ENCODE measurements at places on chromosomes 11 and 22.

GRCh38 chr11:68300076-68300830 is 12.1 kb upstream of the LRP5 start:
- DNase-seq: no peak

DNA sequence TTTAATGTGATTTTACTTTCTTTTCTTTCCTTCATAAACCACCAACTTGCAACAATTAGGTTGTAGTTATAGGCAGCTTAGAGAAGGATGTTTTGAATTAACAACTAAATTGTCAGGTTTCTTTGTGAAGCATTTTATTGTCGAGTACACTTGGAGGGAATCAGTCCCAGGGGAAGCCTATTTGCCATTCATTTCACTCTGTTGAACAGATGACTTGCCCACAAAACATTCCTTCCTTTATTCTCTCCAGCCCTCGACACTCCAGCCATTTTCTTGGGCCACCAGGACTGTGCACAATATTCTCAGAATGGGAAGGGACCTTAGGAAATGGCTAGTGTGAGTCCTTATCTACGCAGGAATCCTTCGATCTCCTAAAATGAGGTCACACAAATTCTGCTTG is 620.6 kb downstream of the SOX6 start:
- DNase-seq: no peak

DNA sequence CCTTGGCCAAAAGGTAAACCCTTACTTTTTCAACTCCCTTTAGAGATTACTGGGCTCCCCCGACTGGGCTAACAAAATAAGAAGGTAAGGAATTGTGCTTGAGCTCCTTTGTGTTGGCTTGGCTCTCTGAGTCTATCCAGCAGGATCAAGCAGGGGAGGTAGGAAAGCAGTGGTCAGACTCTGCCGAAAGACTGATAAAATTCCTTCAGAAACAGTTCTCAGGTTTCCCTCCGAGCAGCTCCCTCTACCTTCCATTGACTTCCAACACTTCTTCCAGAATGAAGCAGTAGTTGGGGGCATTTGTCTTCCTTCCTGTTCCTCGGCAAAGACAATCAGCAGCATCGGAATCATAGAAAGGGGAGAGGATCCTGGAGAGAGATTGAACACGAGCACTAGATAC is 16.1 kb upstream of the CARD18 start:
- DNase-seq: no peak

DNA sequence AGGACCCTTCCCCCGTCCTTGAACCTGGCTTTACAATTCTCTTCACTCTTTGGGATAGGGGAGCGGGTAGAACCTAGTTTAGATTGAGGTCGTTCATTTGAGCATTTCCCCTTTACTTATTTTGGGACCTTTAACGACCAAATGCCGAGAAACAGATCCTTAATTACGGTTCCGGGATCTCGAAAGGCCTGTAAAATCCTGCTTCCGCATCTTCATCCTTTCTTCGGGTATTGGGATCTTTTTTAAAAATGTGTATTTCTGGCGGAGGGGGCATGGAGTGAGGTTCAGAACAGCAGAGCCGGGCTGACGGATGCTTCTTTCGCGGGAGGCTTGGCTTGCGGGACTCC is 395 bp upstream of the HIPK3 start:
- DNase-seq: no peak

DNA sequence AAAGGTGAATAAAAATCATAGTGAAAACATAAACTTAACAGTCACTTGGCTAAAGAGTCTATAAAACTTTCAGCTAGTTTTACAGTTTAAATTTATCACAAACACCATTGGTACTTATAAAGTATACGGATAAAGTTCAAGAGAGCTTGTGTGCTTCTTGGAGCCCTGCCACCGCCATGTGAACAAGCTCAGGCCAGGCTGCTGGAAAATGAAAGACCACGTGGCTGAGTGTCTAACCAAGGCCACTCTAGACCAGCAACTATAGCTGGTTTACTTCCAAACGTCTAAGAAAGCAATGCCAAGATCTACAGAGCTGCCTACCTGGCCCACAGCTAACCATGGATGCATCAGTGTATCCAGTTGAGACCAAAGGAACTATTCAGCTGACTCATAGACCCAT is 66.3 kb upstream of the API5 start:
- DNase-seq: no peak

All from stimulated activated CD4-positive, alpha-beta T cell treated with anti-CD3 and anti-CD28 coated beads, Interleukin-1b, Interleukin-23, amount 100 ng/mL, for 1 hour (primary cell).